ENCODE measurements at places on chromosomes 7 and 10. TPM values are rescaled to one million over a fixed set of nuclear protein-coding genes. Genes with fewer than 3 reads are reported as not detected.

SFRP5 gene
- polyA plus RNA-seq = 0.60 TPM

FOXP2 gene
- polyA plus RNA-seq = 3.0 TPM

MALSU1 gene
- 47.4 TPM for polyA plus RNA-seq

SEMA3C gene
- 20.6 TPM for polyA plus RNA-seq

MOSPD3 gene
- polyA plus RNA-seq = 19.2 TPM

EPHB4 gene
- polyA plus RNA-seq = 10.2 TPM

BAIAP2L1 gene
- polyA plus RNA-seq = 26.4 TPM

AKR1D1 gene
- not detected for polyA plus RNA-seq

GARIN1A gene
- 0.87 TPM for polyA plus RNA-seq

CLCN1 gene
- not detected for polyA plus RNA-seq

CNNM1 gene
- 0.23 TPM for polyA plus RNA-seq
